Left kidney (tissue), 8 donors: ENCODE measurements at places on chromosomes 11 and 22.

- DNase-seq = no peak
Observed at GRCh38 chr22:17578136-17578754, 14.9 kb downstream of the SLC25A18 start.

- DNase-seq = peak; percentile 32
Observed at GRCh38 chr11:32006799-32007388, 84.0 kb upstream of the RCN1 start.

- peak; percentile 73 for DNase-seq
Observed at GRCh38 chr11:32172848-32173834, 82.3 kb downstream of the RCN1 start.

GRCh38 chr11:72721689-72722049, 30.5 kb downstream of the ARAP1 start:
- DNase-seq = peak; percentile 41

DNA sequence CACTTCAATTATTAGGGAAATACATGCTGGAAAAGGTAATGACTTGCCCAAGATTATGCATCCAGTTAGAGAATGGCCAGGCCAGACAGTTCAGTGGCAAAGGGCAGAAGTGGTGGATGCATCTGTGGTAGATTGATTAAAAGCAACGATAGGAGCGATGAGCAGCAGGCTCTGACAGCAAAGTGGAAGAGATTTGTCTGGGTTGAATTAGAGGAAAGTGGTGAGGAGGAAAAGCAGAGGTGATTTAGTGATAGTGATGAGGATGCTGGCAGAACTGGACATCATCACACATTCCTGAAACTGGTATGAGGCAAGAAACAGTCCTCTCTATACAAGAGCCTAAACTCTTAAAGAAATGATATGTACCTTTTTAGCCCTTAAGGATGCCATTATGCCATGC, 12.5 kb downstream of the HSD17B12 start:
- DNase-seq = no peak

DNA sequence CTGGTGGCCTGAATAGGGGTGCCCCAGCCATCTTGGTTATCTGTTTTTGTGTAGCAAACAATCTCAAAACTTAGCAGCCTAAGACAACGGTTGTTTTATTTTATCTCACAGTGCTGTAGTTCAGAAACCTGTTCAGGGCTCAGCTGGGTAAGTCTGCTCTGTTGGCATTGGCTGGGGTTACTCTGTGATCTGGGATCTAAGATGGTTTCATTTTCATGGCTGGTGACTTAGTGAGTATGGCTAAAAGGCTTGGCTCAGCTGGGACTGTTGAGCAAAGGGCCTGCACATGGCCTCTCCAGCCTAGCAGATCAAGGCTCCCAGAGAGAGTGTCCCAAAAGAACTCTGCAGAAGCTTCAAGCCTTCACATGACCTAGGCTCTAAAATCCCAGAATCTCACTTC, 60.8 kb upstream of the POU2AF1 start:
- no peak for DNase-seq
